ENCODE measurements at places on chromosomes 2 and 18.

DNA sequence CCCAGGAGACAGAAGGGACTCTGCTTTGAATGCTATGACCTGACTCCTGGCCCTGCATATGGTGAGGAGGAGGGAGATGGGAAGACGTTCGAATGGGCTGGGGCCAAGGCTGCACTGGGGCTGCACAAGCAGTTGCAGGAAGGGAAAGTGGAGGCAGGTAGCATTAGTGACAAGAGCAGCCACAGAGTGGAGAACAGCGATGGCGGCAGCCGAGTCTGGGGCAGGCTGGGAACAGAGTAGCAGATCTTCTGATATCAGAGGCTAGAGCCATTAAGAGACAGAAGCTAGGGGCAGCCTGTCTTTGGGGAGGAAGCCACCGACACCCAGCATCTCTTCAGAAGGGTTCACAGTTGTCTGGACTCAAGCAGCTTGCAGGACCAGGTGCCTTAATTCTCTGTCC lies 50.1 kb downstream of the ST3GAL5 start:
- DNase-seq = no peak

GRCh38 chr2:98308068-98308467 lies 38.2 kb upstream of the CNGA3 start:
- no peak for DNase-seq

- DNase-seq = peak; percentile 65
Measured at GRCh38 chr2:225998653-225999052, 599.1 kb downstream of the NYAP2 start.

- DNase-seq = no peak
Measured at GRCh38 chr18:66731890-66732289, 128.0 kb upstream of the CDH19 start.

Measured in renal cortical epithelial cell (primary cell).